Placental pericyte (primary cell): ENCODE measurements at places on chromosomes 12 and 14. TPM values are rescaled to one million over a fixed set of nuclear protein-coding genes. Genes with fewer than 3 reads are reported as not detected.

The KRT8 gene
- 217 and 272 TPM in 2 replicates for total RNA-seq

The RDH16 gene
- 0.14 TPM in 1 of 2 replicates, not detected in the other for total RNA-seq

The SLCO1C1 gene
- not detected in 2 replicates for total RNA-seq

The CLECL1 gene
- total RNA-seq = not detected in 2 replicates

The SERPINA6 gene
- not detected in 2 replicates for total RNA-seq
